Inflammatory macrophage treated with lipopolysaccharide for 4 hours (primary cell): ENCODE measurements at places on chromosomes 16 and 17.

DNA sequence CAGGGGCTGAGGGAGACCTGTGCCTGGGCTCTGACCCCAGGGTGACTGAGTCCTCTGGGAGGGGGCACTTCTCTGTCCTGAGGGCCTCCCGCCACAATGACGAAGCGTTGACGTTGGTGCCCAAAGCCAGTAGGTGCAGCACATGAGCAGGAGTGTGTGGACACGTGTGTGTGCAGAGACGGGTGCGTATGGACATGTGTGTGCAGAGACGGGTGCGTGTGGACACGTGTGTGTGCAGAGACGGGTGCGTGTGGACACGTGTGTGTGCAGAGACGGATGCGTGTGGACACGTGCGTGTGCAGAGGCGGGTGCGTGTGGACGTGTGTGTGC, 726 bp upstream of the CD7 start:
- no peak for DNase-seq

DNA sequence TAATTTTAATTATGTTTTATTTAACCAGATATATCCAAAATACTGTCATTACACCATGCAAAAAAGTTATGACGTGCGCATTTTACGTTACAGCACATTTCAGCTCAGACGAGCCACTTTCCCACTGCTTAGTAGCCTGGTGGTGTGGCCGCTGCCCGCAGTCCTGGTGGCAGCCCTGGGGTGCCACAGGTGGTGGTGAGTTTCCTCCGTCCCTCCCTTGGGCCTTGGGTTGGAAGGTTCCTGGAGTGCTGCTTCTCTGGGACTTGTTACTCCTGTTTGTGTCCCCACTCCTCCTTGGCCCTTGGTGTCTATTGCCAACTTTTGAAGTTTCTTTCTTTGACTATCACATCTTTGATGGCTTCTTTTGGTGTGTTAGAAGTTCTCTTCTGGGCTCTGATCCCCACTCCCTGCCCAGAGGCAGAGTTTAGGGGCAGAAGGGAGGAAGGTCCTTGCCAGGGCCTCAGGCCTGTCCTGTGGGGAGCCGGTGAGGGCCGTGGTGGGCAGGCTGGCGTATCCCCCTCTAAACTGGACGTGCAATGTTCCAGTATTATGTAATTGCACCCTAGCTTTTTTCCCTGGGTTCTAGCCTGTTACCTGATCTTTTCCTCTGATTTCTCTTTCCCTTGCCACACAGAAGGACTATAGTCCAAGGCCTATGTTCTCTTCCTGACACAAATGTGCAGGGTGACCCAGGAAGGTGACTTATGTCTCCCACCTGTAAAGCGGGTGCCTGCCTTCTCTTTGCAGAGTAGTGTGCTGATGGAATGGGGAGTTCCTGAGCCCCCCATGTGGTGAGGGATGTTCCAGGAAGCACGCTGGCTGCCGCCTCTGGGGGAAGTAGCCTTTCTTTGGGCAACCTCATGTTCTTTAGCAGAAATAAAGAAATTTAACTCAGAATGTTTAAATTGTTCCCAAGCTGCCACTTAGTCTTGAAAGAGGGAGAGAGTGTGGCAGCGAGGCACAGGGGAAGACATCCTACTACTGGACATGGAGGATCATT, 8.4 kb downstream of the MPRIP start:
- no peak for DNase-seq

DNA sequence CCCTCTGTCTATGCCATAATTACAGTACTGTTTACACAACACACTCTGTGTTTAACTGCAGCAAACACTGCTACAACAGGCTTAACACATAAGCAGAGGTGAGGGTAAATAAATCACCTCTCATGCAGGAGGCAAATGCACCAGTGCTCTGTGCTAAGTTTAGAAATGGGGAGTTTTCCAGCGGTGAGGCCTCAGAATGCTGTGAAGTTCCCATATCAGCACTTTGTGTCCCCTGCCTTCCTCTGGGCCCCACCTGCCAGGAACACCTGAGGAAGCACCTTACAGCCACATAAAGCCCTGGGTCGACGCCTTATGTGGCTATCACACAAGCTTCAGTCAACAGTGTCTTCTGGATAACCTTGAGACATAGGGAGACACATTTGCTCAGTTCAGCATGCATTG, 304.5 kb downstream of the HAPSTR1 start:
- no peak for DNase-seq

GRCh38 chr17:72614476-72614870, 478.0 kb downstream of the SLC39A11 start:
- no peak for DNase-seq

- DNase-seq, result peak; percentile 86
Measured at GRCh38 chr17:44899074-44899782, at the start of gene EFTUD2. TSS of gene EFTUD2 (minus strand) at chr17:44899445. CDS start at chr17:44894521, 4,924 bp downstream.

GRCh38 chr16:1291576-1291974, 17.9 kb upstream of the UBE2I start:
- DNase-seq, result no peak

GRCh38 chr17:51491416-51491815, 231.1 kb downstream of the UTP18 start:
- DNase-seq, result no peak

DNA sequence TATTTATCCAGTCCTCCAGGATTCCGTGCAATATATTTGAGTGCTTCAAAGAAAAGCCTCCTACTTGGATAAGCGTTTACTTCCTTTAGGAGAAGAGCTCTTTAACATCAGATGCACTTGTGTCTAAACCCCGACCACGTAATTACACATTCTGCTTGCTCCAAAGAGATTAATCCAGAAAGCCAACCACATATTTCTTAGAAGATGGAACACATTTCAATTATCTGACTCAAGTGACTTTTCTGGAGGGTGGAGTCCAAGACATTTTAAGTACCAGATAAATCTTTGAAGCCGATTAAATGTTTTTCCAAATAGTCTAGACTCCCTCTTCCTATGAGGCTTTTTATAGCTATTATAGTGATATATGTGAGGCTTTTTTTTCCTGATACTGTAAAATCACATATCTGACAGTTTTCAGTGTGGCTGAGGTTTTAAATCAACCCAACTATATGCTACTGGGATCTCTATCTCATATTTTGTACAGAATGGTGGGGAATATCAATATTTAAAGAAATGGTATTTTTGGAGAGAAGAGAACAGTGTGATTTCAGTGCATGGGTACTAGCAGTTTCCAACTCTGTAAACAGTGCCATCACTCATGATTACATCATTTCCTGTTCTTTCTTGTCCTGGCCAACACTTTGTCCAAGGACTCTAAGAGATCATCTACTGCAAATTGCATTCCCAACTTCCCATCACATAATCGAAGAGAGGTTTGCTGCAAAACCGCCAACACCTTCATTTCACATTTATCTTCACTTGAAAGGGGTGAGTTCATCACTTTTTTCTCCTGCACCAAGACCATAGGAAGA, 192.4 kb upstream of the HSBP1 start:
- DNase-seq, result no peak

DNA sequence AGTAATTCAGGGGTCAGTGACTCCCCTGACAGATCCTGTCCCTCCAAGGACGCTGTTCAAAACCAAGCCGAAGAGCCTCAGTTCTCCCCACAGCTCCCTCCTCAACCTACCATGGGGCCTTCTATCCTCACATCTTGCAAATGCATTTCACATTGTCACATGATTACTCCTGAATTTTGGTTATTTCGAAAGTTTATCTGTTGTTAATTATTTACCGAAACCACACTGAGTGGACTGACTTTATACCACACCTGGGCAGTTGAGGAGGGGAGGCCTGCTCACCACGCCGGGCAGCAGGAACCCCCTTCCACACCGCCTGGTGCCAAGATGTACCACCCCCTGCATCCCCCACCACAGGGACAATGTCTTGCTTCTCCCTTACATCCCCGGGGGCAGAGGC, 4.7 kb downstream of the TIMP2 start:
- DNase-seq, result no peak

DNA sequence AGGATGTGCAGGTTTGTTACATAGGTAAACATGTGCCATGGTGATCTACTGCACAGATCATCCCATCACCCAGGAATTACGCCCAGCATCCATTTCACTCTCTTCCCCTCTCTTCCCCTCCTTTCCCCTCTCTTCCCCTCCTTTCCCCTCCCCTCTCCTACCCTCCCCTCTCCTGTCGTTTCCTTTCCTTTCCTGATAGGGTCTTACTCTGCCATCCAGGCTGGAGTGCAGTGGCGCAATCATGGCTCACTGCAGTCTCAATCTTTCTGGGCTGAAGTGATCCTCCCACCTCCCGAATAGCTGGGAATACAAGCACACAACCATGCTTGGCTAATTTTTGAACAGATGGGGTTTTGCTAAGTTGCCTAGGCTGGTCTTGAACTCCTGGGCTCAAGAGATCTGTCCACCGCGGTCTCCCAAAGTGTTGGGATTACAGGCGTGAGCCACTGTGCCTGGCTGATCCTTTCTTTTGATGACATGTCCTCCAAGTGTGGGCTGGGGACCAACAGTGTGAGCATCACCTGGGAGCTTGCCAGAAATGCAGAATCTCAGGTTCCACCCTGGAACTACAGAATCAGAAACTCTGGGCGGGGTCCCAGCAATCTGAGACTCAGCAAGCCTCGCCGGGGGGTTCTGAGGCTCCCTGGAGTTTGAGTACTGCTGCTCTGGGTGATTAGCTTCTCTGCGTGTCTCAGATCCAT, 10.8 kb downstream of the ATP2C2 start:
- DNase-seq, result no peak

DNA sequence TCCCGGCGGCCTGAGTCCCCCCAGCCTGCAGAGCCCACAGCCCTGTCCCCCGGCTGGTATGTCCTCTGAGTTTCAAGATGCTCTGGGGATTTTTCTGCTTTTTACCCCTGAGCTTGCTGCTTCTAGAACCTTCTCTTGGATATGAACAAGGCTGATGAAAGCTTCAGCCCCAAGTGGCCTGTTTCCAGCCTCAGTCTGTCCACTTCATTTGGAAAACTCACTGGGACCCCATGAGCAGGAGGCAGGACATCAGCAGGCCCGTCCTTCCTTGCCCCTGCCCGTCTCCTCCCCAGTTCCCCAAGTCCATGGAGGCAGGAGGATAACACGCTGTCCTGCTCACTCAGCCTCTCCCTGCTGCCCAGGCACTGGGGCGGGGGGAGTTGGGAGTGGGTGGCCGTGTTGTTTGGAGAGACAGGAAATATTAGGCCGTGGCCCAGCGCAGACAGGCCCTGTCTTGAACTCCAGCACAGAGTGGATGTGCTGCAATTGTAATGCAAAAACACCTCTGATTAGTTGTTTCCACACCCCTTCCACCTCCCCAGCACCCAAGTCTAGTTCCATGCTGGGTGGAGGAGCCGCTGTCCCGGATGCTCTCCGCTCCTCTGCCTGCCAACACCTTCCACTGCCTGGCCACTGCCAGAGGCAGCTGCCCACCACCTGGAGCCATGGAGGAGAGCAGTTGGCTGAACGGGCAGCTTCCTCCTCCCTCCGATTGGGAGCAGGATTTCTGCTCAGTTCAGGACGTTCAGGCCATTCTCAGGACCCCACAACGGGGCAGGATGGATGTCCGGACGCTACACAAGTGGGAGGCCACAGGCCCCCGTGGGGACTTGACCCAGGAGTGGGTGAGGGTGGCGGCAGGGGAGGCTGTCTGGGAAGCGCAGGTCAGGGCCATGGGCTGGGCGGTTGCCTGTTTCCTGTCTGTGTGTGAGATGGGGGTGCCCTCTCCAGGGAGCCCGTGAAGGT, 216.9 kb upstream of the GSE1 start:
- no peak for DNase-seq

DNA sequence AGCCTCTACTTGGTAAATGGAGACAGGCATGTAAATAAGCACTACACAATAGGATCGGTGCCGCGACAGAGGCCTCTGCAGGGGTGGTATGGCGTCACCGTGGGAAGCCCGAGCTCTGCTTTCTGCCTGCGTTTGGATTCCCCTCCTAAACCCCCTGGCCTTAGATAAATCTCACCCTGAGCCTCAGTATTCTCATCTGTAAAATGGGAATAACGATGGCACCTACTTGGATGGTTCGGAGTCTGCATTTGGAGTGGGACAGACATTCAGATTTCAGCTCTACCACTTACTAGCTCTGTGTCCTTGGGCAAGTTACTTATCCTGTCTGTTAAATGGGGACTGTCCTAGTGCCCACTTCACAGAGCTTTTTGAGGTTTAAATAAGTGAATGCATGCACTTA, 42.8 kb upstream of the TNRC6A start:
- no peak for DNase-seq

GRCh38 chr17:13862346-13862745, 207.0 kb upstream of the COX10 start:
- peak; percentile 29 for DNase-seq

GRCh38 chr17:82740906-82741759, 5.7 kb downstream of the FN3K start:
- DNase-seq, result no peak

DNA sequence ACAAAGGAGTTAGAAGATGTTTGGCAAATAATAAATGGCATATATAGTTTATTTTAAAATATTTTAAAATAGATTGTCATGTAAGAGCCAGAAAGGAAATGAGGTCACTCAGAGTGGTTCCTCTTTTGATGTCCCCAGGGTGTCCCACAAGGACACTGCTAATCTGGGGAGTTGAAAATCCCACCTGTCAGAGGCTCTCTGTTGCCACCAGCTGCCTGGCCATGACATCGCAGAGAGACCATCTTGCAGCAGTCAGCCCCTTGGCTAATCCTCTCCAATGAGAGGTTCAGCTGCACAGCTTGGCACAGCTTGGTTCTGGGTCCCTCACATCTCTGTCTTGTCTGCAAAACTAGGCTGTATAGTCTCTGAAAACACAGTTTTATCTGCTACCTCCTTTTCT, 11.0 kb upstream of the RBFOX1 start:
- no peak for DNase-seq

DNA sequence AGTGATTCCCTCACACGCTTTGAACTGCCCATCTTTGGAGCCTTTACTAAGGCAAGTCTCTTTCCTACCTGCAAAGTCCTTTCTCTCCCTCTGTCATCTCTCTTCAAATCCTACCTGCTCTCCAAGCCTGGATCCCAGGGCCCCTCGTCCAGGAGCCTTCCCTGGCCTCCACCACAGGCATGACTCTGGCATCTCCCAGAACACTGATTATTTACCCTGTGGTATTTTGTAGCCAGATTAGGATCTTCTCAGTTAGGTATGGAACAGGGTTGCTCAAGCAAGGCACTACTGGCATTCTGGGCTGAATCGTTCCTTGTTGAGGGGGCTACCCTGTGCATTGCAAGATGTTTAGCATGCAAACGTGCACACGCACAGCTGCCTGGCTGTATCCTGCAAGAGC, 31.9 kb upstream of the POLR3E start:
- DNase-seq, result no peak

DNA sequence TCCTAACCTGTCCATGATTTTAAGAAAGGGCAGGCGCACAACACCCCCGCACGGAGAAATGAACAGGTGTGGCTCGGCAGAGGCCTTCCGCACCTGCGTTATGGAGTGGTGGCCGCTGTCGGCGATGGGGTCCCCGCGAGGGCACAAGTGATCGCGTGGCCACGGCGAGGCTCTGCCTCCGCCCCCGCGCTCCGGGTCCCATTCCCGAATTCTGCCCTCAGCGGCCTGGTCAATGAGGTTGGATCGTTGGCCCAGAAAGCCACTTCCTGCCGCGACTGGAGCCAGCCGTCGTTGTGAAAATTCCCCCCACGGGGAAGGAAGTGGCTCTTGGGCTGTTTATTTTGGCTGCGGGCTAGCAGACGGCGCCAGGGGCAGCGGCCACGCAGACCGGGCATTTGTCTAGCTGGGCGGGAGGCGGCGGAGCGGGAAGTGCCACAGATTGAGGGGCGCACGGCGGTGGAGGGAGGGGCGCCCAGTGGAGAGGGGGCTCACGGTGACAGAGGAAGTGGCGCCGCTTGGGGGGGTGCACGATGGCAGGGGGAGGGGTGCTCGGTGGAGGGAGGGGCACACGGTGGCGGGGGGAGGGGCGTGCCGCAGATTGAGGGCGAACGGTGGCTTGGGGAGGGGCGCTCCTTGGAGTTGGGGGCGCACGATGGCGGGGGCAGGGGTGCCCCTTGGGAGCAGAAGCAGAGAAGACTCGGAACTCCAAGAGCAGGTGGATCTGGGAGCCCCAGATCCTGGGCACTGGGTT, 25.0 kb downstream of the MRC2 start:
- peak; percentile 68 for DNase-seq

- no peak for DNase-seq
Measured at GRCh38 chr17:34141590-34141989, 113.5 kb upstream of the CCL2 start.
